ENCODE measurements at places on chromosomes 1 and 21. TPM values are rescaled to one million over a fixed set of nuclear protein-coding genes. Genes with fewer than 3 reads are reported as not detected.

GRCh38 chr1:153745417-153745816 is 17.6 kb downstream of the INTS3 start:
- DNase-seq: peak; percentile 16

- no peak for DNase-seq
These were observed 16.6 kb upstream of the GFI1 start for GRCh38 chr1:92503043-92503925.

ASTN1 gene
- total RNA-seq: 5.0 TPM

DNA sequence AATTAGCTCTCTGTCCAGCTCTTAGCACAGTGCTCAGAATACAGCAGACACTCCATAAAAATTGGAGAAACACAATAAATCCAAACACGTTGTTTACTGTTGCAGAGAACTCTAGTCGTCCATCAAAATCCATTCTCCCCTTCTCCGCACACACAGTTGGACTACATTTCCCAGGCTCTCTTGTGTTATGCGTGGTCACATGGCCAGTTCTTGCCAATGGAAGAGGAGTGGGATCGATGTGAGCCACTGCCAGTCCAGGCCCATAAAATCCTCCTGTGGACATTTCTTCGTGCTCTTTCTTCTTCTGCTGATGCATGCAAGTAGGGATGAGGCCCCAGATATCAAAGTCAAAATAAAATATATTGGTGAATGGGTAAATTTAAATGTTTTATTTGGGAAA is 114.3 kb upstream of the FMN2 start:
- DNase-seq: no peak

- DNase-seq: no peak
These were observed 8.7 kb downstream of the UBIAD1 start for GRCh38 chr1:11281518-11282331.

- no peak for DNase-seq
These were observed 227.6 kb downstream of the LMO4 start for GRCh38 chr1:87556326-87556725.

BCAS2 gene
- 42.7 TPM for total RNA-seq

- peak; percentile 91 for DNase-seq
These were observed at the start of gene CNIH4 for GRCh38 chr1:224356685-224357625. TSS of gene CNIH4 (plus strand) at chr1:224356879. CDS start at chr1:224356925, 46 bp downstream.

GRCh38 chr1:72357411-72357810 is 75.1 kb upstream of the NEGR1 start:
- no peak for DNase-seq

DNA sequence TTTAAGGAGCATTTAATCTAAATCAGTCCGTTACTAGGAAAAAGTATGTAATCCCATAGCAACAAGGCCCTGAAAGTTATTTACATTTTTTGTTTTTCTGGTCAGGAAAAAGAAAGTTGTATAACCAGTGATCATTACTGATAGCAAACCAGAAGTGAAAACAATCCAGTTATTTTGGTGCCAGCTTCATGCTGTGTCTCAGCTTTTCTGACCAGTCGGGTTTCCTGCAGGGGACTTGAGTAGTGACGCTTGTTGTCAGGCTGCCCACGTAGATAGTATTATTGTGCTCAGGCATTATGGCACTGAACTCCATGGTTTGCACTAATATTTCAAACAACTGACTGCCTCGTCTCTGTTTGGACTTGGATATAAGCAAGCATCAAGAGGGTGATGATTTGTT is 55.2 kb downstream of the SASS6 start:
- no peak for DNase-seq

- no peak for DNase-seq
These were observed 107.6 kb upstream of the ETV3 start for GRCh38 chr1:157245823-157246222.

DNA sequence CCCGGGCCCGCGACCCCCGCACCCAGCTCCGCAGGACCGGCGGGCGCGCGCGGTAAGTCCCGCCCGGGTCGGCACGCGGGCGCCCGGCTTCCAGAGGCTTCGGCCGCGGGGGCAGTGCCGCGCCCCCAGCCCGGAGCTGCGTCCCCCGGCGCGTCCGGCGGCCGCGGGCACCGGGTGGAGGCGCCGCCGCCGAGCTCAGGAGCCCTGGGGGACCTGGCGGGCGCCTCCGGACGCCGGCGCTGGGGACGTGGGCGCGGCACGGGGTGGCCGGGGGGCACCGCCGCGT is 227 bp downstream of the NBL1 start:
- no peak for DNase-seq

DNA sequence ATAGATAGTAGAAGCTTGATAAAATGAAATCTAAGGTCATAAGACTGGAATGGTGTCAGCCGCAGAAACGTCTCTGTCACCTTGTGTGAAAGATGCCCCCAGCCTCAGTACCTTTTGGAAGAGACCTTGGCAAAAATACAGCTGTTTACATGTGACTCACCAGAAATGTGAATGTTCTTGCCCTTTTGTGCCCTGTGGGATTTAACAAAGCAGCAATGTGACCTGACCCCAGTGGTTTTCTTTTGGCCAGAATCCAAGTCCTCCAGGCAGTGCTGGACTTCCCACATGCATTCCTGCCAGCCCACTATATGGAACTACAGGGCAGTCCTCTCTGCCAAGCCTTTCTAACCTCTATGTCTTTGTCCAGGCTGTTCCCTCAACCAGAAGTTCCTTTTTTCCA is 27.2 kb upstream of the LRRC8C start:
- no peak for DNase-seq

PLA2G2D gene
- total RNA-seq: not detected

TFF3 gene
- total RNA-seq: 2.9 TPM

ZMYND12 gene
- total RNA-seq: 0.89 TPM

- DNase-seq: no peak
These were observed 241.6 kb upstream of the C1orf105 start for GRCh38 chr1:172178886-172179285.

DCST1 gene
- total RNA-seq: not detected

All from WTC11 (cell line).